ENCODE measurements at places on chromosomes 4 and X.

DNA sequence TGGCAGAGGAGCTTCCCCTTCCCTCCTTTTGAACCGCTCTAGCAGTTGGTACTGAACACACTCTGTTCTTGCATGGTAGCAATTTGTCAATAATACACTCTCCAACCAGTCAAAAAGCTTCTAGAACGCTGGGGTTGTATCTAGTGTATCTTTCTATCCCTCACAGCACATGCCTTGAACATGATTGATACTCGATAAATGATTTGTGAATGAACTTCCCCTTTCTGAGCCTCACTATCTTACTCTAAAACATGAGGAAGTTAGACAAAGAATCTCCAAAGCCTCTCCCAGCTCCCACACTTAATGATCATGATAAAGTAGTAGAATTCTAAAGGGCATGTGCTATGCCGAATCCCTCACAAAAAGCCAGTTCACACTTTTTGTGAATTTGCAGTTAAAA is 64.4 kb downstream of the DLG3 start:
- no peak for DNase-seq

GRCh38 chr4:7355795-7356194 is 78.9 kb downstream of the PSAPL1 start:
- DNase-seq = no peak

- no peak for DNase-seq
Measured at GRCh38 chr4:44914223-44914622, 187.9 kb upstream of the GNPDA2 start.

- DNase-seq = no peak
Measured at GRCh38 chrX:145190801-145191389, 56.4 kb upstream of the SPANXN1 start.

GRCh38 chrX:135273162-135273561 is 21.3 kb downstream of the ETDA start:
- no peak for DNase-seq

All from CD8-positive, alpha-beta T cell (primary cell).